Progenitor cell of endocrine pancreas (in vitro differentiated cells): ENCODE measurements at places on chromosomes 6 and 20.

GRCh38 chr20:62710886-62711702, 2.5 kb downstream of the NTSR1 start:
- DNase-seq: no peak

DNA sequence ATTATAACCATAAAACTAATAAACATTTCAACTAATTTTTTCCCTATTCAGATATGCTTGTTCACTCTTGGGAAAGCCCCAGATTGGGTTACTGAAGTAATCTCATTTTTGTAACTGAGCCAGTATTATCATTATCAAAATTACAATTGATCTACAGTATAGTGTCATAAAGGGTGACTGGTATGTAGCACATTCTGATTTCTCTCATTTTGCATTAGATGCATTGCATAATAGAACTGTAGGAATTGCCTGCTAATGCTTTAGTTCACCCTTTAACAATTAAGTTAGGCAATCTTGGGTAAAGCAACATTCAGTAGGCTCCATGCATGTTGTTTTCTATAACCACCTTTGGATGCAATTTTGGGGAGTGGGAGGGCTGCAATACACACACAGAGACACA, 150.8 kb upstream of the FLRT3 start:
- no peak for DNase-seq

- DNase-seq: no peak
Measured at GRCh38 chr6:151564654-151565053, 70.8 kb downstream of the CCDC170 start.

DNA sequence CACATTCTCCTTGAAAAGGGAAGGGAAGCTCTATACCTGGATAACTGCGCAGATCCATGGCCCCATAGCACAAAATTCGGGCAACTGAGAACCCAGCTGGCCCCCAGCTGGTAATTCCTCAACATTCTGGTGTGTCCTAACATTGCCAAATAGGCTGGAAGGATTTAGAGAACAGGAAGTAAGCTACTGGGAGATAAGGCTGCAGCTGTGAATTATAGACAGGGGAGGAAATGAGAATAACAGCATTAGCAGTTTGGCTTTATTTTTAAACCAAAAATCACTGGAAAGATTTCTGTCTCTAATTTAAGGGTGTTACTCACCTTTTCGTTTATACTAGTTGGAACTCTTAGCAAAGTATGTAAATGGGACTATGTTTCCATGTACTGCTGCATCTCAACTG, 97.2 kb downstream of the TULP4 start:
- no peak for DNase-seq

DNA sequence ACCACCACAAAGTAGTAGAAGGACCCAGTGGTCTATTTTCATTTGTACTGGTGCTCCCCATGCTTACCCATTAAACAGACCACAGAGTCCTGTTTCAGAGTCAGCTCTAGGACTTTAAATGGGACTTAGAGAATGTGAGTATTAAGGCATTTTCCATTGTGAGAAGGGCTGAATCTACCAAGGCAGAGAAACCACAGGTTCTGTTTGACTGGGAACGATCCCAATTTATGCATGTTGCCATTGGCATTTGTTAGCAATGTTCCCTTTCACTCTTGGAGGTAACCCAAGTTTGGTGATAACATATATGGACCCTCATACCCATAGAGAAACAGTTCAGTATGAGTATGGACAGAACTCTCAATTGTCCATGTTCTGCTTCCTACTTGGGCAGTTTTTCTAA, 672.8 kb downstream of the KIF16B start:
- no peak for DNase-seq

GRCh38 chr6:4856785-4857184, 80.6 kb downstream of the CDYL start:
- no peak for DNase-seq

DNA sequence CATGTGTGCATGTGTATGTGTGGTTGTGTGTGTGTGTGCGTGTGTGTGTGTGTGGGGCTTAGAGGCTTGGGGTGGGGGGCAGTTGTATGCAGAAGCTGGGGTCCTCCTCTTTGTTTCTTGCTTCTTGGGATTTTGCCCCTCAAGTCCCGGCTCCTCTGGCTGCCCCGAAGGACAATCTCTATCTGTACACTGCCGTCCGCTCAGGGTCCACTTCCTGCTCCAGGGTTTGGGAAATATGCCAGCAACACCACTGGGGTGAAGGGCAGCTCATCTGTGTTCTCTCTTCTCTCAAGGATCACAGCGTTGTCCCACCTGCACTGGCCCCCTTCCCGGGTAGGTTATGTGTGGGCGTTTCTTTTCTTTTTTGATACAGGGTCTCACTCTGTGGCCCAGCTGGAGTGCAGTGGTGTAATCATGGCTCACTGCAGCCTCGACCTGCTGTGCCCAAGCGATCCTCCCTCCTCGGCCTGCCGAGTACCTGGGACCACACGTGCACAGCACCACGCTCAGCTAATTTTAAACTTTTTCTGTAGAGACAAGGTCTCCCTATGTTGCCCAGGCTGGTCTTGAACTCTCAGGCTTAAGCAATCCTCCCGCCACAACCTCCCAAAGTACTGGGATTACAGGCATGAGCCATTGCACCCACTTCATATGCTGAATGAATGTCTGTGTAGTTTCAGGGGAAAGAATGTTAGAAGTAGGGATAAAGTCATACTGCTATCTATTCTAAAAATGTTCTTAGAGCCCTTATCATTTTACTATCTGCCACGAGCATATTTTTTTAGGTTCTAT, 25.7 kb downstream of the SLC2A4RG start:
- no peak for DNase-seq

- DNase-seq: peak; percentile 24
Measured at GRCh38 chr20:35539756-35540212, 2.1 kb upstream of the ERGIC3 start.

- no peak for DNase-seq
Measured at GRCh38 chr6:2839982-2840748, 1.5 kb downstream of the SERPINB1 start.

DNA sequence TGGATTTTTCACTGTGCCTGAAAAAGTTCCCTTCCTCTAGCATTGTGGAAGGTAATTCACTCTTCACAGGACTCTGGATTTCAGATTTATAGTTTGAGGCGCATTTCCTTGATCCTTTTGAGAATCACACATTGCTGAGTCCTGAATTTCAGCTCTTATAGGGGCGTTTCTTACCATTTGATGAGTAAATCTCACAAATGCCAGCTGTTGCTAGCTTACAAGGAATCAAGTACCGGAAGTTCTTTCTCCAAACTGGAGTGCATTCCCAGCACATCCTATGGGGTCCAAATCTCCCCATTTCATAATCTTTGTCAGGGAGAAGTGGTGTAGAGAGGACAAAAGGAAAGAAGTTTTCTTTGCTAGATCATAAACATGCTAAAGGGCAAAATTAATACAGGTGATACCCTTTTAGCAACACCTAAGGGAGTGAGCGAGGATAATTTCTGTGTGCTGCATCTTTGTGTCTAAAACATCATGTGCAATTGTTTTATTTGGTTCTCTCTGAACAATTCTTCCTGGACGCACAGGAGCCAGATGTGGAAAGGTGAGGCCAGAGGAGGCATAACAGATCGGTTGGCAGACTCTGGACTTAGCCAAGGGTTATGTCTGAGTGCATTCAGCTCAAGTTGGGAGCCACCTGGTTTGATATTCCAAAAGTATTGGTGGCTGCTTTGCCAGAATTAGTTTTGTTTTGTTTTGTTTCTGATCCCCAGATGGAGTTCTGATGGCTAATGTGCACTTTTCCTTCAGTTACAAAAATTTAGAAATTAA, 37.4 kb upstream of the EYA2 start:
- no peak for DNase-seq

- DNase-seq: peak; percentile 22
Measured at GRCh38 chr6:5302995-5303622, 41.8 kb downstream of the FARS2 start.
